ENCODE measurements at places on chromosomes 6 and 20.

DNA sequence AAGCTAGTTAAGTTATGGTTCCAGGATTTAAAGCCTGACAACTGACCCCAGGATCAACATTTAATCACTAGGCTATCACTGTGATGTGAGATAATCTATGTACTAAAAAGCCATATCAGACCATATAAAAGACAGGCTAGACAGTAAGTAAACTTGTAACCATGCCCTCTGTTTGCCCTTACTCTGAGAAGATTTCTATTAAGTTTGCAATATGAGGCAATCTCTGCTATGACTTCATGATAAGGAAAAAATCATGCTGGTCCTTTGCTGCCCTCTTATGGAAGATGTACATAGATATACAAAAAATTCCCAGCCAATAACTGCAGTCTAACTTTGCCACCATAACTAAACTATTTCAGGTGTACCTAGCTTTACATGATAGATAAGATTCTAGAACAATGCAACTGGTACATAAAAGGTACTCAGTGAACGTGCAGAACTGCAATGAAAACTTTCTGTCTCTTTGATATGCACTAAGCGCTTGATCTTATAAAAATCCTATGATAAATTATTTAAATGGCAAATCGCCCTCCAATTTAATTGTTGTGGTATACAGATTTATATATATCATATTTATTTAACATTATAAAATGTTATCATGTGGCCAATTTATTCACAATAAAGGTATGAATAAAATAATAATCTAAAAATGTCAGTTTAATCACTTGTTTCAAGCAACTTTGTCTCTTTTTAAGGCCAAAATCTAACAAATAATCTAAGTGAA is 70.5 kb downstream of the FAM217A start:
- DNase-seq: no peak

DNA sequence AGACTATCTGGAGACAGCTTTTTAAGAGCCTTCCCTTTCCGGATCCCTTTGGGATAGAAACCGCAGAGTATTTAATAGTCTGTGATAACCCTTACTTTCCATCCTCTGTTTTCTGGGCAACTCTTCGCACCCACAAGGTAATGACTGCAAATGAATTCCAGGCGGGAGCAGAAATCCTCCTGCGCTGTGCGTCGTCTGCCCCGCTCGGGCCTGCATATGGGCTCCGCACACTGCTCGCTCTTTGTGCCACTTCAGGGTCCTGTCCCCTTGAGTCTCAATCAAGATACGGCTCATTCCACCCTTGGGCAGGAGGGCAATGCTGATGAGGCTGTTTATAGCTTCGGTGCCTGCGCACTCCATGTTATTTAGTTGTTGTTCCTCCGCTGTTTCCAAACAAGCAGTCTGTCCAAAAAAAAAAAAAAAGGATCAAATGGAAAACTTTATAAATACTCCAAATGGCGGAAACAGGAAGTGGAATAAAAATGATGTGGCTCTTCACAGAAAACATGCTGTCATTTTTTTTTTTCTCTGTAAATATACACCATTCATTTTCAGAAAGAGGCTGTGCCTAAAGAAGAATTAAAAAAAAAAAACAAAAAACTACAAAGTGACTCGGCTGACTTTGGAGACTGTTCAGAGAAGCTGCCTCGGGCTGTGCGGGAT is 169.6 kb upstream of the GMDS start:
- DNase-seq: no peak

- peak; percentile 78 for DNase-seq
Measured at GRCh38 chr6:41644297-41644879, 6.1 kb downstream of the MDFI start.

- no peak for DNase-seq
Measured at GRCh38 chr6:38453861-38454260, 185.9 kb downstream of the BTBD9 start.

- DNase-seq: no peak
Measured at GRCh38 chr6:7886132-7886531, 24.5 kb downstream of the TXNDC5 start.

GRCh38 chr6:13572951-13573654 is 1.3 kb upstream of the SIRT5 start:
- DNase-seq: no peak

DNA sequence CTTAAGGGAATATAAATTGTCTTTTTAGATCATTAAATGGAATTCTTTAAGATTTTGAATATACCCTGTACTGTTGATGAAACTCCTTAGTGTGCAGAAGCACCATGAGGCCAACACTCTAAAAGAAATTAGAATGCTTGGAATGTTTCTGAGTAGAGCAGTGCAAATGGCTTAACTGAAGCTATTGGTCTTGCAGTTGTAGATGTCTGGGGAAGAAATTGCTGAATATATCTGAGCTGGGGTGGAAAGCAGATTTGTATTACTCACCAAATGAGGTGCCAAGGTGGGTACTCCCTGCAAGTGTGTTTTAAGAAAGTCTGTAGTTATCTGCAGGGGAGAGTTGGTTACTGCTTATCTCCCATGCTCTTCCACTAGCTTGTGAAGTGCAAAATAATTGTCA is 119.0 kb downstream of the ADGRG6 start:
- no peak for DNase-seq

DNA sequence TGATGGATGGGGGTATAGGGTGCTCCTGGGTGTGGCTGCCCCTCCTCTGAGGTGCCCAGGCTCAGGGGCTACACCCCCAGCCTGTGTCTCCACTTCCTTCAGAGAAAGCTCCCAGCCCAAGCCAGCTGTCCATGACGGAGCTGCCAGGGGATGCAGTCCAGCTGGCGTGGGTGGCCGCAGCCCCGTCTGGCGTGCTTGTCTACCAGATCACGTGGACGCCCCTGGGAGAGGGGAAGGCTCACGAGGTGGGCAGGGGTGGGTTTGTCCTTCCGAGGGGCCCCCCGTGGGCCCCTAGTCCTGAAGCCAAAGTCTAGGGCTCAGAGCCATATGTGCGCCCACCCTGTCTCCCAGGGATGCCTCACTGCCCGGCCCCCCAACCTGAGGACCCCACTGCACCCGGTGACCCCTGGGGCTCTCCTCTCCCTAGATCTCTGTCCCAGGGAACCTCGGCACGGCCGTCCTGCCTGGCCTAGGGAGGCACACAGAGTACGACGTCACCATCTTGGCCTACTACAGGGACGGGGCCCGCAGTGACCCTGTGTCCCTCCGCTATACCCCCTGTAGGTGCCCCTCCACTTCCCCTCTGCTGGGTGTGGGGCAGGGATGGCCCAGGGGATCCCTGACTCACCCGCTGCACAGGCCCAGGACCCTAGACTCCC is 19.8 kb downstream of the COL20A1 start:
- DNase-seq: no peak

- DNase-seq: no peak
Measured at GRCh38 chr6:48136856-48137255, 25.9 kb upstream of the PTCHD4 start.
